ENCODE measurements at places on chromosomes 13 and 19.
A peak's percentile ranks its signal among the peaks of the same experiment; 100 is the strongest.

GRCh38 chr19:11236324-11237301, 2.8 kb upstream of the ANGPTL8 start:
- no peak for DNase-seq

DNA sequence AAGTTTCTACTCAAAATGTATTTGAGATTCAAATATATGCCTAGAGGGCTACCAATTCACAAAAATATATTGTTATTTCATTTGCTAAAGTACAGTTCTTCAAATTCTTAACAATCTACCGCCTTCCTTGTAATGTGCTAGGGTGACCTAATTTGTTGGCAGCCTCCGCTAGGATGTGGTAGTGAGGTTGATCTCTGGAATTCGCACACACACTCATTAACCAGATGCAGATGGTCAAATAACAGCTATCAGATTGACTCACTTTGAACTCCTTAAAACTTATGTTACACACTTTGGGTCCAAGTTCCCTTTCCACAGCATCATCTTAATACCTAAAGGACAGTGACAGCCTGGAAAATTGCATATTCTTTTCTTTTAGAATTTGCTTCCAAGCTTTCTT, 367.3 kb downstream of the DCT start:
- no peak for DNase-seq

DNA sequence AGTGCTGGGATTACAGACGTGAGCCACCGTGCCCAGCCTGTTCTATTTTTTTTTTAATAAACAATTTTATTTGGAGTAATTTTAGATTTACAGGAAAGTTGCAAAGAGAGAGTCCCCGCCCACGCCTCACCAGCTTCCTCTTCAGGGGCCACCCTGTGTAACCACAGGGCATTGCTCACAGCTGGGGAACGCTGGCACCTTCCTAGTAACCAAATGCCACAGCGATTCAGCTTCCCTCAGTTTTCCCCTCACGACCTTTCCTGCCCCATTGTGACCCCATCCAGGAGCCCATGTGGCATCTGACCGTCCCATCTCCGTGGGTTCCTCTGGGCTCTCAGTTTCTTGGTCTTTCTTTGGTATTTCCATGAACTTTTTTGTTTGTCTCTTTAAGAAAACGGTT, 83.9 kb downstream of the GNG7 start:
- peak; percentile 74 for DNase-seq

- DNase-seq, result no peak
These were observed 16.8 kb downstream of the CLEC4M start for GRCh38 chr19:7779631-7780486.

DNA sequence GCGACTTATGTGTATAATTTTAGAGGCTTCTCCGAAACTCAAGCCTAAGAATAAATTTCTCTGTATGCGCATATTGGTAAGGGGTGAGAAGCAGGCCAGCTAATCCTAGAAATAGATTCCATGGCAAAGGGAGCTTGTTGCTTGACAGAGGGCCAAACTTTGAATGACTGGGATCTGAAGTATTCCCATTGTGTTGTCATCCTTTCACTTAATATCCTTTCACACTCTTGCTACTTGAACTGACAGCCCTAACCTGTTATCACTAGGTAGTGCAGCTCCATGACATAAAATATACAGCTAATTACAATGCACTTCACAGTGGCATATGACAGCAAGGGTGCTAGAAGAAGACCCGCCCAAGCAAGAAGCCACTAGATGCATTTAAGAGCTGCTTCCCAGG, 309.8 kb downstream of the OXGR1 start:
- DNase-seq, result no peak

- no peak for DNase-seq
These were observed 306.9 kb downstream of the KLF5 start for GRCh38 chr13:73365681-73366080.

DNA sequence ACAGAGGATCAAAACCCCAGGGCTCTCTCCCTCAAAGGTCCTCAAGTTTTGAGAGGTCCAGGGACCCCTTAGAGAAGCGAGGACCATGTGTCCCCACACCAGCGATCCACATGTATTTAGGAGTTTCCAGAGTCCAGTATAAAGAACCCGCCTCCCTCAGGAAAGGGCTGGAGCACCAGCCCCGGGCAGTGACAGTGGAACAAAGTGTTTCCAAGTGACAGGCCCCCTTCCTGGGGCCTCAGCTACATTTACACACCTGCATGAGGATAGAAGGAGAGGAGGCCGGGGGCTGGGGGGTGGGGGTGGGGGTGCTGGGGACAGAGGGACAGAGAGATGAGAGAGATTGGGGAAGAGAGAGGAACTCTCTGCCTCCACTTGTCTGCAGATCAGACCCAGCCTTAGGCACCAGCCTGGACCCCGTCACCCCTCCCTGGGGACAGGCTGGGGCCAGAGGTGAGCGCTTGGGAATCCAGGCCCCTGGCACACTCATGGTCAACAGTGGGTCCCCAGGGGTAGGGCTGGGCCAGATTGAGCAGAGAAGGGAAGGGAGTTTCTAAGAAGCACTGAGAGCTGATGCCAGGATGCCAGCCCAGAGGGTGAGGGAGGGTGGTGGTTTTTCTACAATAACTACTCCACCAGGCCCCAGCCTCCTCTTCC, 802 bp downstream of the BCAM start:
- no peak for DNase-seq

DNA sequence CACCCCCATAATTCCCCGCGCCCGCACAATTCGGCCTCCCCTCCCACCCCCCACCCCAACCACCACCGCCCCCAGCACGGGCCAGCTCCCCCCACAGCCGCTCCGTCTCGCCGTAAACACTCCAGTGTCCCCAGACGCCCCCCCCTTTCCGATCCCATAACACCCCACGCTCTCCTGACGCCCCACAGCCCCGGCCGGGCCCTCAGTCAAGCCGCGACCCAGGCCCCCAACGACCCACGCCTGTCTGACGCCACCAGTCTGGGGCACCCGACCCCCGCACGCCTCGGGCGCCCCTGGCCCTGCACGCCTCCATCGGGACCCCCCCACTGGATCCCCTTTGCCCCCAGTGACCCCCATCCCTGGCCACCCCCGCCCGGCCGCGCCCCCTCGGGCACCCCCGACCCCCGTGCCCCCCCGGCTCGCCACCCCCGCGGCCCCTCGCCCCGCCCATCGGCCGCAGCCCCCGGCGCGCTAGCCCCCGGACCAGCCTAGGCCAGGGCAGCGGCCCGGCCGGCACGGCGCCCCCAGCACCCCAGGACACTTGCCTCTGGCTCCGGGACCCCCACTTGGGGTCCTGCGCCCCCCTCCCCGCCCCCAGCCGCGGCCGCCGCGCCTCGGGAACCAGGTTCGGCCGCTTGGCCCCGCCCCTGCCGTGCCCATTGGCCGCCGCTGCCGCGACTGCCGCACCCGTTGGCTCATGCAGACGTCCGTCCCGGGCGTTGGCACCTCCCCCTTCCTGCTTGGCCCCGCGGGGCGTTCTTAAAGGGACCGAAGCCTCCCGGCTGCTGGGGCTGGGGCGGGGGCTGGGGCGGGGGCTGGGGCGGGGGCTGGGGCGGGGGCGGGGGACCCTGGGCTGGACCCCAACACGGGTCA, at the start of gene FKBP8:
FKBP8 (minus strand) TSS at position 633 of the 873 bp plus-strand sequence. CDS start 1,603 bp downstream, outside the sequence.
- DNase-seq, result peak; percentile 93

GRCh38 chr13:36875431-36875830, 44.6 kb downstream of the SMAD9 start:
- DNase-seq, result no peak

GRCh38 chr13:101026736-101027398, 352.3 kb upstream of the TMTC4 start:
- no peak for DNase-seq

DNA sequence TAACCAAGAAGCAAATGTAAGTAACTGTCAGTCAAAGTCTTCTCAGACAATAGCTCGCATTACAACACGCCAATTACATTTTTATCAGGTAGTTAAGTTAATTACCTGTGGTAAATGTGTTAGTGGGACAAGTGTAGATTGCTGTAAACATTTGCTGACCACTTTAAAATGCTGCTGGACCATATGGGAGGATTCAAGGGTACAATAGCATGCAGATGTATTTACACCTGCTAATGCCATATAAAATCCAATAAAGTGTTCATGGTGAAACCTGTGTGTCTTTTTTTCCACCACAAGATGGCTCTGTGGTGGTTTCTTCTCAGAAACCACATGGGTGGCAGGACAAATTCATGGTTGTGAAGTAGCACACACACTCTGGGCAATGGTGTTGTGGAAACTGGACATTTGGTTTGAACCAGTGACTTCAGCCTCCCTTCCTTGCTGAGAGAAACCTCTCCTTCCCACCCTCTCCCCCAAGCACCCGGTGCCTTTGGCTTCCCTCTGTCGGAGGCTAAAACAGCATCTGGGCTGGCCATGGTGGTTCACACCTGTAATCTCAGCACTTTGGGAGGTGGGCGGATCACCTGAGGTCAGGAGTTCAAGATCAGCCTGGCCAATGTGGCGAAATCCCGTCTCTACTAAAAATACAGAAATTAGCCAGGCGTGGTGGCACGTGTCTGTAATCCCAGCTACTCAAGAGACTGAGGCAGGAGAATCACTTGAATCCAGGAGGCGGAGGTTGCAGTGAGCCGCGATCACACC, 18.1 kb upstream of the GTF3A start:
- no peak for DNase-seq

GRCh38 chr13:66424422-66424821, 805.7 kb downstream of the PCDH9 start:
- no peak for DNase-seq

GRCh38 chr13:88925954-88926353, 1254.8 kb downstream of the SLITRK5 start:
- no peak for DNase-seq

DNA sequence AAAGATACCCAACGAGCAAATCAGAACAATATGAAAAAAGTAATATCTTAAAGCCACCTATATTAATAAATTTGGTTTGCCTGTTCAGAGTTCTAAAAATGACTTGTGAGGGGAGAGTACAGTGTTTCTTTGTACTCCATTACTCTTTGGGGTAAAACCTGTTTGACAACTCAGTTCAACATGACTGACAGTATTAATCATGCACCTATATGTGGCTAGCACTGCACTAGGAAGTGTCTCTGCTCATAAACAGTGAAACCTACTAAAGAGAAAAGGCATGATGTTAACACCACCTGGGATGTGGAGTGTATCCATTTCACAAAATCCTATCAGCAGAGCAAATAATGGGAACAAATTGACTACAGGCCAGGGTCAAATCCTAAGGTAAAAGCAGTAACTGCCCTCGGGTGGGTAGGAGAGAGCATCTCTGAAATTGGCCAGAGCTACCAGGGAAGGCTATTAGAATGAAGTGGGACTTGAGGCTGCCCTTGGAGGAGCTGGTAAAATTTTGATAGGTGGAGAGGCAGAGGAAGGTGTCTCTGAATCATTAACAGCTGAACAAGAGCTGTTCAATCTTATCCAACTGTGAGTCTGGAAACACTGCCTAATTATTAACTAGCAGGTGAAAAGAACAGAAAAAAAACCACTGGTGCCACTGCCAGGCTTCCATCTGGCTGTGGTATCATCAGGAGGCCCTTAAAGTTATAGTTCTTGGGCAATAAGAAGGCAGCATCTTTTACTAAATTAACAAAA, 365.1 kb downstream of the DNAJC15 start:
- DNase-seq, result no peak

DNA sequence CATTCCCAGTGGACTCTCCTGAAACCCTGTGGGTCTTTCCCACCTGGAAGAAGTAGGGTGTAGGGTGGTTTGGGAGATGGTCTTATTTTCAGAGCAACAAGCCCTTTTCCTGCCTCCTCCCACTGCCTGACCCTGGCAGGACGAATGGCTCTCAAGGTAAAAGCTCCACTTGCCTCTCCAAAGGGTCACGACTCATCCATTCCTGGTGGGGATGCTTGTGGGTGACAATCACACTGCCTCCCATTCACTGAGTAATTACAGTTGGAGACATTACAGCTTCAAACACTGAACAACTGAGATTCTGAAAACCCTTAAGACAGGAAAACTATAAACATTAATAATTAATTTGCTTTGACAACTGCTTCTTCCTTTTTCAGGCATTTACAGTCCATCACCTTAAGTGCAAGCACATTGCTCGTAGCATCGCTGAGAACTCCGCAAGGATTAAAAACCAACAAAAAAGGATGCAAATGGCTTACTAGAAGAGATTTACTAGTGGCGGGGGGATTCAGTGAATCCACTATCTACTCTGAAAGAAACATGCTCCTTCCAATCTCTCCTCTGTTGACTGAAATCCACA, 199.6 kb upstream of the IRS2 start:
- DNase-seq, result no peak

DNA sequence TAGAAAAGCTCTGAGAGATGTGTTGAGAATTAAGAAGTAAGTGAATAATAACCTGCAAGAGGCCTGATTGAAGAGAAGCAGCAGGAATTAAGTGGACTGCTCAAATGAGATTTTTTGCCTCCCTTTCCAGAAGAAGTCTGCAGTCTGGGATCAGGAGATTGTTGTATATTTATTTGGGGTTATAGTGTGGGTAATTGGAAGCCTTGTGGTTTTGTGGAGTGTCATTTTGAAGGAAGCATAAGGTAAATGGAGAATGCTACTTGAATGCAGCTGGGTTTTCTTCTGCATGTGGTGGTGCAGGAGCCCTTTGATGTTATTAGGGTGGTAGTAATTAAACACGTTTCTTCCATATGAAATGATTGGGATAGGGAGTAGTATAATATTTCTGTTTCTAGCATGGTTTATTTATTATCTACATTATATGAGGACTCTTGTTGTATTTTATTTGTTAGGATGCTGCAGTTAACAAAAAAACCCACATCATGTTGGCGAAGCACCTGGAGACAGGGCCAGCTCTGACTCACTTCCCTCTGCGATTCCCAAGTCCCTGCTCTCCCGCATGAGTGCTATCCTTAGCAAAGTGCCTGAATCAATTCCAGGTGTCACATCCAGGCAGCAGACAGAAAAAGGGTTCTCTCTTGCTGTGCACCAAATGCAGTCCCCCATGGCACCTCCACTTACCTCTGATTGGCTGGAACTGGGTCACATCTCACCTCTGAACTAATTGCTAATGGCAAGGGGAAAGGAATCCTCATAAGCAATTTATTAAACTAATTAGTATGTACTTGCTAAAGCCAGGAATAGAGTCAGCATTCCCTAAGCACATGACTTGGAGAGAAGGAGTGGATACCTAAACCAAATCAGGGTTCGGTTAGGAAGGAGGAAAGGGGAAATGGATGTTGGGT, 54.8 kb downstream of the DGKH start:
- no peak for DNase-seq

DNA sequence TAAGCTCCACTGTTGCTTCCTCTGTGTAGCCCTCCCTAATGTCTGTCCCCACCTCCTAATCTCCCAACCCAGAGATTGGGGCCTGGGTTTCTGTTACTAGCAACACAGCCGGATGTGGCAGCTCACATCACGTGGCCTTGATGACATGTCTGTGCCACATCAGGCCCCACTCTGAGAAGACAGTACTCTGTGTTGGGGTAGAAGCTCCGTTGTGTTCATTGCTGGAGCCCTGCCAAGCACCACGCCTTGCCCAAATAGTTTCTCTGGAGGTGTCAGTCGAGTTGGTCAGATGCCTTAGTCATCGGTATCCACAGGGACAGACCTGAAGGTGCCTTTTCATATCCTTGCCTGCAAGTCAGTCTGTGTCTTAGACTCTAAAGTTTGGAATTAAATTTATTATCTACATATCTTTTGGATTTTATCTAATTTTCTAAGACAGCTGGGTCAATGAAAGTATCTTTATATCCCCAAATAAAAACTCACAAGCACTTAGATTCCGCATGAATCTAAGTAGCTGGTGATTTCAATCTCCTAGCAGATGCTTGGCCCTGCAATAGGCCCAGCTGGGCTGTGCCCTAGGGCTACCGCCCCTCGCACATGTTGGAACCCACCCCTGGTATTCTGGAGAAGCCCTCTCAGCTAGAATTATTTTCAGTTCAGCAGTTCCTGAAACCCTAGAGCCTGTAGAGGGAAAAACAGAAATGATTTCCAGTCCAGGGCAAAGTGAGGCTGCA, 204.0 kb upstream of the TSHZ3 start:
- no peak for DNase-seq

GRCh38 chr19:16365300-16365996, 40.8 kb downstream of the KLF2 start:
- no peak for DNase-seq

All from stimulated activated CD4-positive, alpha-beta T cell treated with anti-CD3 and anti-CD28 coated beads, Interleukin-2, amount 100 ng/mL, for 48 hours (primary cell).